ENCODE measurements at places on chromosomes 2 and 18.
A peak's percentile ranks its signal among the peaks of the same experiment; 100 is the strongest.

DNA sequence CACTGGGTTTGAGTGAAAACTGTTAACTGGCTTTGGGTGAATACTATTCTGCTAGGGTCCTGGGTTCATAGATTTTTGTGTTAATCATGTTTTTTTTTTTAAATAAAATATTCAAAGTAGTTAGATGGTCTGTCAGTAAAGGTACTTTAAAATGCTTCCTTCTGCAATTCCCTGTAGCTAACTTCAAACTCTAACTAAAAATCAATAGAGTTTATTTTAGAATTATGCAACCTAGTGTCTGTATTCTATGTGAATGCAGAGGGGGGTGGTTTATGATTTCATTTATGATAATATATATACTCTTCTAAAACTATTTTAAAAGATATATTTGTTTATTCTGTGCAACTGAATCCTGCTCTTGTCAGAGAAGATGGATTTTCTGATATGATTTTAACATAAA is 27.9 kb downstream of the STARD6 start:
- no peak for DNase-seq

- DNase-seq: no peak
Observed at GRCh38 chr18:22169011-22169888, at the start of gene GATA6. TSS of gene GATA6 (plus strand) at chr18:22169589. CDS start at chr18:22171145, 1,556 bp downstream.

DNA sequence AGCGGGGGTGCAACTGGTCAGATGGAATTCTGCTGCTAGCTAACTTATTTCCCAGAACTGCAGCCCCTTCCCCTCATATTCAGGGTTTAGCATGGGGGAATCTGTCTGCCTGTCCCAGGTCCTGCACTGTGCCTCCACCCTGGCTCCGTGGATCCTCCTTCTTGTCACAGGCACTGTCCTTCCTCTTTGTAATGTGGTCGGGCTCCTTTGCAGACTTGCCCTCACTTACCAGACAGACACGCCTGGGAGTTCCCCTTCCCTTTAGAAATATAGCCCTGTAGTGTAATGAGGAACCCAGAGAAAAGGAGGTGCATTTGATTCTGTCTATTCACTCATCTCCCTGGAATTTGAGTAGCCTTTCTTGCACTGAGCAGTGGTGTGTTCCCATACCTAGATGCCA is 108.7 kb downstream of the TRIM43 start:
- no peak for DNase-seq

DNA sequence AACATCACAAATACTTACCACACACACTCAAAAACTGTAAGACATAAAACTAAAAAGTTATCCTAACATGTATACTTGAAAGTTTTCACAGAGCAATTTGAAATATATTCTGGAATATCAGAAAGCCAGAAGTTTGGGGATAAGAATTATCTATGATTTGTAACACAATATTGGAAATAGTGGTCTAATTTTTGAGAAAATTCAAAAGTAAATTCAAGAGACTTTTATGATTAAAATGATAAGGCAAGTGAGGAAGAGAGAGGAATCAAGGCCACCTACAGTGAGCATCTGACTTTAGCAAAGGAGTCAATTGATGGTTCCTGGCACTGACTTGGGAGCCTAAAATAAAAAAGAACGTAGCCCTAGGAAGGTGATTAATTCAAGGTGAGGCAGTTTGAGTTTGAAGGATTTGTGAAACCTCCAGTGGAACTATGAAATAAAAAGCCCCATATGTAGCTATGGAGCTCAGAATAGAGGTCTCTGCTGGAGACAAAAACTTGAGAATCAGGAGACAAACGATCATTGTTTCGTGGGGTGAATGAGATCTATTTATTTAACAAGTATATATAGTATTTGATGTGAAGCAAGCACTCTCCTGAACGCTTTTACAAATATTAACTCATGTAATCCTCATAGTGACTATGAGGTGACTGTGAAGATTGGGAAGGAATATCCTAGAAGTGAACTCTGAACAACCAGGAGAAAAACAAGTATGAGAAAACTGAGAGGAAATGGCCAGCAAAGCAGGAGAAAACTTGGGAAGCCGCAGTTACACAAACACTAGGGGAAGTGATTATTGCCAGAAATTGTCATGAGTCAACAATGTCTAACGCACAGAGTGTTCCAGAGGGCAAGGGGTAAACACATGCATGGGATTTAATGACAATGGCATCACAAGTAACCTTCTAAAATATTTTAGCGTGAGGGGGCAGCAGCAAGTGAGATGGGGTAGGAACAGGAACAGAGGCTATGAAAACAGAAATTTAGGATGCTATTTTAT is 12.8 kb downstream of the TFPI start:
- DNase-seq: no peak

- peak; percentile 7 for DNase-seq
Observed at GRCh38 chr2:105454801-105455485, 56.1 kb upstream of the FHL2 start.

GRCh38 chr18:31774962-31775361 is 14.3 kb upstream of the SLC25A52 start:
- no peak for DNase-seq

- DNase-seq: no peak
Observed at GRCh38 chr2:38284971-38285370, 92.1 kb downstream of the ATL2 start.

- no peak for DNase-seq
Observed at GRCh38 chr2:212842544-212843185, 304.1 kb upstream of the ERBB4 start.

DNA sequence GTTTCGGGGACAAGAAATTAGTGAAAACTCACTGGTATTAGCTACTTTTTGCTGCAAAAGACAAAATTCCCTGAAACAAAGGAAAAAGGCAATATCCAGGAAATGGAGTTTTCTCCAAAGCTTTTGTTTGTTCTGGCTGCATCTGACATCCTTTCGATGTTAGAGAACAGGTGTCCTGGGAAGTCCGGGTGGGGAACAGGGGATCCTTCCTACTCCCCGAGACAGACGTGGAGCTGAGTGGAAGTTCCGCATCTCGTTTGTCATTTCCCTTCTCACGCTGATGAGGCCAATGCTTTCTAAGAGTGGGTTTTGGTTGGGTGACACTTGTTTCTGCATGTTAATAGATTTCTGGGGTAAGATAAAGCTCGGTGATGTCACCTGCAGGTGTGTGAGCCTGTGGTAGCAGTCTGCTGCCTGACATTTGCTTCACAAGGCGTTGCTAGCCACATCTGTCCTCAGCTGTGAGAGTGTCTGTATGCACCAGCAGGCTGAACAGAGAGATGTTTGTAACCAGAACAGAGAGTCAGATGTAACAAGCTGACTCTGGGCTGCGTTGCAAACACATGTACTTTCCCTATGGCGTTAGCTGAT is 125.9 kb downstream of the ACOXL start:
- peak; percentile 64 for DNase-seq

DNA sequence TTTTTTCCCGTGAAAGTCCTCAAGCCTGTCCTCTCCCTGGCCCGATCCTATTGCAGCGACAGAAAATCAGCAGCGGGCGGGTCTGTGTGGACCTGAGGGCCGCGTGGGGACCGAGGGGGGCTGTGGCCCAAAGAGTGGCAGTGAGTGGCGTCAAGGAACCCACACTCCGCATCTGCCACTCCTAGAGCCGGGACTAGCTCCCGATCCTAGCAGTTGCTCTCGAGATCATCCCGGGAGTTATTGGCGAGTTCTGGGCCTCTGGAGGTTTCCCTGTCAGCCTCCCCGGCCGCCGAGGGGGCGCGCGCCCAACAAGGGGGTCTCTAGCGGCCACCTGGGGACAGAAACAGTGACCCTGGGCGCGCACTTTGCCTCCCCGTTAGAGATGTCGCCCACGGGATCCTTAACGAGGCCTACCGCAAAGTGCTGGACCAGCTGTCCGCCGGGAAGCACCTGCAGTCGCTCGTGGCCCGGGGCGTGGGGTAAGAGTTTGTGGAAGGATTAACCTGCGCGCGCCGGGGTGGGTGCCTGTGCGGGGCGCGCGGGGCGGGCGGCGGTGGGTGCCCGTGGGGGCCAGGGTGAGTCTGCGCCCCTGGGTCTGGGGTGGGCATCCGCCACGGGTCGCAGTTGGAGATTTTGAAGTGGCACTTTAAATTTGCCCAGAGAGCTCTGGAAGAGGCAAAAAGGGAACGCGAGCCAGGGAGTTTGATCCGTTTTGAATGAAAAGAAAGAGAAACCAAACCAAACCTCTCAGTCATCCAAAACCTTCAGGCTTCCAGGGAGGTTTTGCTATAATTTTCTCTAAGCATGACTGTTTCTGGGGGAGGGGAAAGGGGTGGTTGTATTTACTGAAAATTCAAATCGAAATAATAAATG is 3.5 kb downstream of the ADCYAP1 start:
- no peak for DNase-seq

- no peak for DNase-seq
Observed at GRCh38 chr18:73535990-73536389, 611.6 kb downstream of the FBXO15 start.

- DNase-seq: peak; percentile 58
Observed at GRCh38 chr2:30230497-30231211, 680 bp upstream of the LBH start.

All from B cell (primary cell).